Activated CD4-positive, alpha-beta T cell treated with anti-CD3 and anti-CD28 coated beads for 24 hours (primary cell): ENCODE measurements at places on chromosomes 6 and 20.

DNA sequence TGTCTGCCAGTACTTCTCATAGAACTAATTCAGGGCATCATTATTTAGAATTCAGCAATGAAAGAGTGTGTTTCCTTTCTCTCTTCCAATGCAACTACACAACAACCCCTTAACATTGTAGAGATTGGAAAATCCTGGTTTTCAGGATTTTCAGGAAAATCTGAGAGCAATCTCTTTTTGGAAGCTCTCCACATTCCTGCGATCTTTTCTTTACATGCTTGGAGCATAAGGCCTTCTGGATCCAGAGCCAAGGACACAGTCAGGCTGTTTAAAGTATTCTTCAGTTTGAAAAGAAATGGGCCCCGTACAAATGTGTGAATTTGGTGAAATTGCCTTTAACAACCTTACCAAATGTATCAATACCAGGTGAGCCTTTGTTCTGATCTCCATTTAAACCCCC, 469.7 kb downstream of the PKHD1 start:
- no peak for DNase-seq

DNA sequence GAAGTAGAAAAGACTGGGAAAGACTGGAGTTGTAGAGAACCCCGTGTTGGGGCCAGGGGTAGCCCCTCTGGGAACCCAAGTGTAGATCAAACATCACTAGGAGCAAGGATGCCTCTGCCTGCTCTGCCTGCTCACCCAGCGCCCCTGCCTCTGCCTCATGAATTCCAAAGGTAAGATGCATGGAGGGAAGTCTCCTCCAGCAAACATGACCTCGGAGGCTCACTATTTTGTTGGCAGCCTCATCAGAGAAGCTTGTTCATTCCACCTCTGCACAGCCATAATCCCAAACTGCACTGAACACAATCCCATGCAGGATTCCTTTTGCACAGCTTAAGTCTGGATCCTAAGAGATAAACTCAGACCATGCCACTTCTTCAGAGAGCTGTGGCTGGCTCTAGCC, 4.9 kb downstream of the FRS3 start:
- no peak for DNase-seq

DNA sequence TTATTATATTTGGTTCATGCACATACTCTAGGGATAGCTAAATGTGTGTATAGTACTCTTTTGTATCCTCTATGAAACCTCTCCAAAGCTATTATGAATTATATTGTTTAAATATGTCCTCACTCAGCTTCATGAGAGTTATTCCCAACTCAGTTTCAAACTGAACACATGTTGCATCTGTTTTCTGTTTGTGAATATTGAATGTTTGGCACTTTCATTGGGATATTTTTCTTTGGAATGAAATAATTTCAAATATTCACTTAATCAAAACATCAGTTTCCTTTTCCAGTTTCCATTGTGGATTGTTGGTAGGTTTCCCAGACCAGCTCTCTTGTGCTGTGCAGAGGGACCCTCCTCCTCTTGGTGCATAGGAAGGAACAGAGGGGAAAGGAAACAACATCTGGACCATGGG, 46.6 kb downstream of the HDAC2 start:
- no peak for DNase-seq

DNA sequence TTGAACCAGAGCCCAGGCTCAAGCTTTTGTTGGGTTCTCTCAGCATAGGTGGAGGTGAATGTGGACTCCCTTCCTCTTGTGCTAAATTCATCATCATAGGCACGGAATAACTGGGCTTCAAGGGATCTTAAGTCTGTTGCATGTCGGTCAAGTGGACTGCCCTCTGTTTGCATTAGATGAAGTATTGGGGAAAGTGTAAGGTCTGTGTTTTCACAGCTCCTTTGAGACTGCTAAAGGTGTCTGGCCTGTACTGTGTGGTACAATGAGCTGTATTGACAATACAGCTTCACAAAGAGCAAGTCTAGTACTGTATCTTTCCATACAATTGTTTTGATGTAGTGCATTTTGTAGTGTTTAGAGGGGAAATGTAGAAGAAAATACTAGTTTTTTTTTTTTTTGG, 34.3 kb upstream of the TULP4 start:
- no peak for DNase-seq
